CD8-positive, alpha-beta memory T cell (primary cell): ENCODE measurements at places on chromosomes 12 and 14. TPM values are rescaled to one million over a fixed set of nuclear protein-coding genes. Genes with fewer than 3 reads are reported as not detected.

CYP27B1 gene
- total RNA-seq, result 7.4 TPM

GRCh38 chr12:31650918-31651317 lies 8.6 kb upstream of the ETFBKMT start:
- DNase-seq, result no peak

DNA sequence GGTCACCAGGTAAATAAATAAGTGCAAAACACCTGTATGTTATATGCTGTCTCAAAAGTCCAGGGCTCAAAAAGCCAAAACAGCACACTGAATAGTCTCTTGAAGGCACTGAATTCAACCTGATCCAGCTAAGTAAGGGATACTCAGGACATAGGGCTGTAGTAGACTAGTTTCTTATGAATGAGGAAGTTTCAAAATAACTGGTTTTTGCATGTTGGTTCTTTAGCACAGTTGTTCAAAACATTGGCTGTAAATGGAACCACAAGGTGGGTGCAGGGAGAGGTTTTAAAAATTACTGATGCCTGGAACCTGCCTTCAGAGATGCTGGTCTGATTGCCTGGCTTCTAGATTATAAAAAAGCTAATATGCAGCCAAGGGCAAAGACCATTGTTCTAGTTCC lies 34.1 kb downstream of the NDUFA12 start:
- DNase-seq, result no peak

GRCh38 chr14:79321070-79321469 lies 890.2 kb downstream of the DIO2 start:
- no peak for DNase-seq

DNA sequence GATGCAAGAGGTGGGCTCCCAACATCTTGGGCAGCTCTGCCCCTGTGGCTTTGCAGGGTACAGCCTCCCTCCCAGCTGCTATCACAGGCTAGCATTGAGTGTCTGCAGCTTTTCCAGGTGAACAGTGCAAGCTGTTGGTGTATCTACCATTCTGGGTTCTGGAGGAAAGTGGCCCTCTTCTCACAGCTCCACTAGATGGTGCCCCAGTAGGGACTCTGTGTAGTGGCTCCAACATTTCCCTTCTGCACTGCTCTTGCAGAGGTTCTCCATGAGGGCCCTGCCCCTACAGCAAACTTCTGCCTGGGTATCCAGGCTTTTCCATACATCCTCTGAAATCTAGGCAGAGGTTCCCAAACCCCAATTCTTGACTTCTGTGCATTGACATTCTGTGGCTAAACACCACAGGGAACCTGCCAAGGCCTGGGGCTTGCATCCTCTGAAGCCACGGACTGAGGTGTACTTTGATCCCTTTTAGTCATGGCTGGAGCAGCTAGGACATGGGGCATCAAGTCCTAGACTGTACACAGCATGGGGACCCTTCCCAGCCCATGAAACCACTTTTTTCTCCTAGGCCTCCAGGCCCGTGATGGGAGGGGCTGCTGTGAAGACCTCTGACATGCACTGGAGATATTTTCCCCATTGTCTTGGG lies 24.0 kb upstream of the SLC38A1 start:
- DNase-seq, result no peak

GRCh38 chr12:44053549-44054127 lies 217.8 kb downstream of the TMEM117 start:
- no peak for DNase-seq

- DNase-seq, result no peak
These were observed 5.9 kb upstream of the RERG start for GRCh38 chr12:15227004-15227679.

- no peak for DNase-seq
These were observed 169.4 kb downstream of the FOXN3 start for GRCh38 chr14:89247457-89248122.

- DNase-seq, result no peak
These were observed 15.6 kb downstream of the OTX2 start for GRCh38 chr14:56794557-56795283.

DNA sequence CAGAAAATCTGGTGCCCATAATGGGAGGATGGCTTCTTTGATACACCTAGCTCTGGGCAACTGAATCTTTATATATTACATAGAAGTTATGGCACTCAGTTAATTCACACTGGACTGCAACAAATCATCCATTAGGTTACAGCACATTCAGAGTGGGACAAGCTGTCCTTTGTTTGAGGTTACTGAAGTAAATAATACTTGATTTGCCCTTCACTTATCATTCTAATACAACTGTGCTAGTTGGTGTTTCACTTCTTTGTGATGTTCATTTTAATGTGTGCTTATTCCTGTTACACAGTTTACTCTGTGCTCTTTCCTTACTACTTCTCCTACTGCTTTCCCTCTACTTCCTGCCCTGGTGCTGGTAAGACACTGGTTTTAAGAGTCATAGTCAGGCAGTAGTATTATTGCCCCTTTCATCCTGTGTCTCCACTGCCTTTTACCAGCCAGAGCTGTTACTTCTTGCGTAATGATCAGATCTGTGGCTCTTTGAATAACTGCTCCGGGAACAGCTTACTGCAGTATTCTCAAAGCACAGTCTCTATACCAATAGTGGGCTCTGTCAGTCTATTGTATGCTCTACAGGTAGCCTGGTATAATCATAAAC lies 36.4 kb upstream of the GXYLT1 start:
- DNase-seq, result no peak
